ENCODE measurements at places on chromosomes 6 and 20.

DNA sequence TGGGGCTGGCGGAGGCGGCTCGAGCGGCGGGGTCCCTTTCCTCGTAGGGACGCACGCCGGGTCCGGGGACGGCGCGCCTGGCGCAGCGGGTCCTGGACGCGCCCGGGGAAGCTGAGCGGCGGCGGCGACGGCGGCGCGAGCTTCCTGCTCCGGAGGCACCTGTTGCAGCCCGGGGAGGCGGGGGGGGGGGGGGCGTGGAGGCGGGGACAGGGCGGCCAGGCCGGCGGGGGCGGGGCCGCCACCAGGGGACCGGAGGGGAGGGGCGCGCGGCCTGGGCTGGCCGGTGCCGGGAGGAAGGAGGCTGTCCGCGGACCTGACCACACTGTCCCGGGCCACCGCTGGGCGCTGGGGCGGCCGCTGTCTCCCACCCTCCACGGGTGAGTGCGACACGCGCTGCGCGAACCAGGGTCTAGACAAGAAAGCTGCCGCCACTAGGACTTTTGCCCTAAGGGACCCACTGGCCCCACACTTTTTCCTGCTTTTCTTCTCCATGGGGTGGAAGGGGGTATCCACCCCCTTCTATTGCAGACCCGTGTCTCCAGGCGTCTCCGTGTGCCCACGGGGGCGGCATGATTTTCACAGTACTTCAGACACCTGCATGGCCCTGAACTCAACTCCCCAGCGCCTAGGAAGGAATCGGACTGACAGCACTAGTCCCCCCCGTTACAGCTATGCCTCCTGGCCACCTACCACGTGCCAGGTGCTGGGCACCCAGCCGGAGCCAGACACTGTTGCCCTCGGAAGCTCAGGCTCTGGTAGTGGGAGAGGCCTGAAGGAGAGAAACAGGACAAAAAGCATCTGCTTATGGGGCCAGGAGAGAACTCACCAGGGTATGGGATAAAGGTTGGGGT lies at the start of gene NFATC2:
Gene NFATC2, minus strand, starts transcription at position 149 of the 851 bp plus-strand sequence. CDS start 220 bp downstream, outside the sequence.
- no peak for DNase-seq

GRCh38 chr6:162211022-162211421 lies 516.5 kb downstream of the PRKN start:
- DNase-seq = no peak

DNA sequence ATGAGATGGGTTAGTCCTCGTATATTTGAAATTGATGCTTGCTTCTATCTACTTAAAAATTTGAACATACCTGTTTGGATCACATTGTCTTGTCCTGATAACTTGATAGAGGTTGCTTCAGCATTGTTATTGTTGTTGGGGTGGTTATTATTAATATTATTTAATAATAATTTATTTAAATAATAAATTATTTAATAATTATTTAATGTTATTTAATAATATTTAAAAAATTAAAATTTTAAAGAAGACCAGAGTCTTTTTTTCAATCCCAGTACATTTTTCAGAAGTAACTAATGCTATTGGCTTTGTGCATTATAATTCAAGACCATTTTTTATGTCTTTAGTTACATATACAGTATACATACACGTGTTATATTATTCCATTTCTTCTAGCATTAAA lies 116.6 kb upstream of the DUSP22 start:
- DNase-seq = no peak

- no peak for DNase-seq
Measured at GRCh38 chr6:163640641-163641040, 226.1 kb downstream of the QKI start.

DNA sequence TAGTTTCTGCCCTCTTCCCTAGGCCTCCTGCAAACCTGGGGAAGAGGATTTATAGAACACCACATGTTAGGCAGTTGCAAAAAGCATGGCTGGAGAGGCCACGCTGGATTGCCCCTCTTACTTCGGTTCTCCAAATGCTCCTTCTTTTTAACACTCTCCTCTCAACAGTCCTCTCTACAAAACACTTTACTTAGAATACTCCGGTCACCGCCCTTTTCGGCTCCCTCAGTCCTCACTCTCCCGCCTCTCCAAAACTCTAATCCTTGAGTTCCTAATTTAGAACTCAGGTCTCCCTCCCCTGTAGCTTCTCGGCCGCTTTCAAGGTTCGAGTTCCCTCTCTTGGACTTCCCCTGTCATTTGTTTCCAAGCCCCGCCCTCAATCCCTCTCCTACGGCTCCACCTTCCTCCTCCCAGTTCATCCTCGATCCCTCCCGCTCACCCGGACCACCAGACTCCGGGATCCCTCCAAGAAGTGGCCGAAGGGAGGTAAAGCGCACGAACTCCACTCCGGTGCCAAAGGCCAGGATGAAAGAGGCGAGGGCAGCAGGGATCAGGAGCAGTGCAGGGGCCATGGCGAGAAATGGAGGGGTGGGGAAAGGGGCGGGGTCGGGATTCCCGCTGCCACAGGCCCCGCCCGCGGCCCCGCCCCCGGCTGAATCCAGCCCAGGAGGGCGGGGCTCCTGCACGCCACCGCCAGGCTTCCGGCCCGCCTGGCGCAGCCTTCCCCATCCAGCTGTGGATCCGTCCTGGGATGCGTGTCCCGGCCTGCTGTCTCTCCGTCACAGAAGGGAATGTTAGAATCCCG lies at the start of gene NRM:
Gene NRM, minus strand, starts transcription at position 582 of the 805 bp plus-strand sequence. Its CDS starts 10 bp downstream, at position 572.
- DNase-seq = peak; percentile 50

- peak; percentile 26 for DNase-seq
Measured at GRCh38 chr6:148064406-148065134, 278.1 kb upstream of the SASH1 start.

DNA sequence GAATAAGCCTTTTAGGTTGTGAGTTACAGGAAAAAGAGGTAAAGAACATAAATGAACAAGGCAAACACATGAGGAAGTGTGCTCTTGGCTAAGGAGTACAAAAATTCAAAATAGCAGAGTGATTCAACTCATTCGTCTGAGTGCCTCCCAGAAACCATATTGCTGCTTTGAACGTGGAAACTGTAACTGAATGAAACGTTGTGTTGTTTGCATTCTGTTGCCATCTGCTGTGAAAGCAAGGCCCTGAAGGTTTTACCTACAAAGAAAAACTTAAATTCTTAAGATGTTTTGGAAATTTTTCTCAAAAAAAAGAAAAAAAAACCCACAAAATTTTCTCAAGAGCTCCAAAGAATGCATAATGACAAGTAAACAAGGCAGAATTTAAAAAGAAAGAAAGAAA lies 375.4 kb upstream of the HS3ST5 start:
- no peak for DNase-seq

DNA sequence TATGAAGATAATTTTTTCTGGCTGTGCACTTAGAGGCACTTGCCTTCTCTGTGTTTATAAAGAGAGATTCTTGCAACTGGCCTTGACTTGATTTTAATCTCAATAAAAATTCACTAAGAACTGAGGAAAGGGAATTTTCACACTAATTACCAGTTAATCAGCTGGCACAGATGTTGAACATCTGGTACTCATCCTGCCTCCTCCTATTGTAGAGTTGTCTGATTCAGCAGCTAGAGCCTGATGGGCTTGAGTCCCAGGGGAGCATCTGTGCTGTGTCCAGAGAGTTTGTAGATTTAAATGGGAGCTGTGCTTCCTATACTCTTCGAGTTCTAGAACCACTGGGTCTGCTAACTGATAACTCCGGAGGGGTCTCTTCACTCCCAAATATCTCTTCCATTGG lies 284.4 kb upstream of the RNF24 start:
- no peak for DNase-seq

DNA sequence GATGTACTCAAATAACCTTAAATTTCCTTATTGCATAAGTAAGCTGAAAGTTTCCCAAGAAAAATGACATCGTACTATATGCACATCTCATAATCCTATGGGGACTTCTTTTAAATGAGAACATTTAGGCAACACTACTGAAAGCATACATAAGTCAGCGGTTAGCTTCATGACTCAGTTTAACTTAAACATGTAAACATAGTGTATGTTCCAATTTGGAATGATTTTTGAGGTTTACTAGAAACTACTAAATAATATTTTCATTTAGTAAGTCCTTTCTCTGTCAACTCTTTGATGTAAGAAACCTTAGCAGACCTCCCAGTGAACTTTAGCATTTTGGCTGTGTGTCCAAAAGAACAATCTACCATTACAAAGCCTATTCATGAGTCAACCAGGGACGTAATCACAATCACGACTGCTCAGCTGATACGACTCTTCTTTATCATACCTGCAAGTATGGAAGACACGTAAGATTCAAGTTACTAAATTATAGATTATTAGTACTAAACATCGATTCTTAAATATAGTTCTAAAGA lies 19.3 kb downstream of the HIVEP2 start:
- no peak for DNase-seq
